ENCODE measurements at places on chromosomes 11 and 22.

DNA sequence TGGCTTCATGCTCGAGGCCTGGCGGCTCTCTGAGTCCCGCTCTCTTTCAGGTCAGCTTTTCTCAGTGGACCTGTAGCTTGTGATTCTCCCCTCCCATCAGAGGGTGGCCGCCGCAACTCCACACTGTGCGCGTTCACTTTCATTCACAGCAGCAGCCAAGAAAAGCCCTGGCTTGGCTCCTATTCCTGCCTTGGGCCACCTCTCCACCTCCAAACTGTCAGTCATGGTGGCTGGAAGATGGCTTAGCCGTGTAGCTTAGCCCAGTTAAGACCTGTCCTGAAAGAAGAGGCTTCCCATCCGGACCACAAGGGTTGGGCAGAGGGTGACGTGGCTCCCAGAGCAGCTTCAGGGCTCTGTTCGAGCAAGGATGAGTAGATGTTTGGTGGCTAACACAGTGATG lies 125.5 kb downstream of the TBC1D22A start:
- DNase-seq = no peak

DNA sequence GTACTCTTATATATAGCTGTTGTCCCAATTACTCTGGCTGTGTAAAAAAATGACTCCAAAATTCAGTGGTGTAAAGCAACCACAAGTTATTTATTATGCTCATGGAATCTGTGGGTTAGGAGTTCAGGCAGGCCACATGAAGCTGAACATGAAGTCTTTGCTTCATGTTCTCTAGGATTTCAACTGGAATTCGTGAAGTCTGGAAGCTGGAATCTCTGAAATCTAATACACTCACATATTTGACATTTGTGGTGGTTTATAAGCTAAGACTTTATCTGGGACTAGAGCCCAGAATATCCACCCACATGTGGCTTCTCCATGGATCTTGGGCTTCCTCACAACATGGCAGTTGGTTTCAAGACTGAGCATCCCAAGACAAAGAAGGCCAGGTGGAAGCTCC lies 430.6 kb downstream of the MIAT start:
- DNase-seq = no peak

GRCh38 chr22:49197986-49198704 lies 629.5 kb downstream of the BRD1 start:
- DNase-seq = no peak

DNA sequence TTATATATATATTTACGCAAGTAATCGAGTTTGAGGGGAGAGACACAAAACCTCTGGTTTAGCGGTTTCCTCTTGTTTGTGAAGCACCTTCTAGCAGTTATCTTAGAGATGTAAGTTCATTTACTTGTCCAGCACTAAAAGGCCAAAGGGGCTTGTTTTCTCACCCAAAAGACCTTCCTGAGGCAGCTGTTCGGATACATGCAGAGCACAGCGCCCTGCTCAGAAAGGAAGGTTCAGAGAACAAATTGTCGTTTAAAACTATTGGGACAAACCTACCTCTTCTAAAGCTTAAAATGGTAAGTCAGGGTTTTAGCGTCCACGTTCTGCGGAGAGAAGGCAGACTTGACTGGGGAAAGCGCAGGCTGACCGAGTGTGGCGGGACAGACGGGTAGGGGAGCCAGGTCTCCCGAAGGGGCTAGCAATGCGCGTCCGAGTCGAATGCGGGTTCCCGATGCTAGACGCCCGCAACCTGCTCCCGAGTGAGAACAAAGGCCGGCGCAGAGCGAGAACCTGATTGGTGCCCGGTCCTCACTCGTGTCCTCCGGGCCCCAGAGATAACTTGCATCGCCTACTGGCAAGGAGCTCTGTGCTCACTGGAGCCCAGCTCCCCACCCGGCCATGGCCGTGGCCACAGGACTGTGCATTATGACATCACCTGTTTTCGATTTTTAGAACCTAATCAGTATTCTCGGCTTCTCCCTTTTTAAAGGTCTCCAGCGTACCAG lies 1.0 kb upstream of the SESN3 start:
- DNase-seq = peak; percentile 78

DNA sequence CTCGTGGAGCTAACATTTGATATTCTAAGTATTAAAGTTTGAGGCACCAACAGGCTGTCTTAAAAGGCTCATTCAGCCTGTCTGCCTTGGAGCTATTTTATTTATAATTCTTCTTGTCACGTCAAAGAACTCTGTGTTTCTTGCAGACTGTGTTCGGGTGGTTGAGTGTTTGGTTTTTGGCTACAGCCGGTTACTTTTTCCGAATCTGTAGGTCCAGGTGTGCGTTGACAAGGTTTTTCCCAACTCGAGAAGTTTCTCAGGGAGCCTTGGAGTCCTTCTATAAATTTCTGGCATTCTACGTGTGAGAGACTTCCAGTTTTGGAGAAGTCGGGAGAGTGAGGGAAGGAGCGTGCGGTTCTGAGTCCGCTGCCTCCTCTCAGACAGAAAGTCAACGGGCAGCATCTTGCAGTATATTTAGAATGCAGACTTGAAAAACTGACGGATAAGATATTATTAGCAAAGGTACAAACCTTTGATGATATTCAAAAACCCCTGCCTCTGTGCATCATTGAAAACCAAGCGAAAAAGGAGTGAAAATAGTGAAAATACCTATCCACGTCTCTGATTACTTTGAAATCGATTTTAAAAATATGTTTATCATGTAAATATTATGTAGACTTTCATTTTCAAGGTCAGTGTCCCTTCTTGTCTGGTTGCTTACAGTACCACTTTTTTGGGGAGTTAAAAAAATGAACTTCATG lies 85.2 kb upstream of the PPARA start:
- no peak for DNase-seq

DNA sequence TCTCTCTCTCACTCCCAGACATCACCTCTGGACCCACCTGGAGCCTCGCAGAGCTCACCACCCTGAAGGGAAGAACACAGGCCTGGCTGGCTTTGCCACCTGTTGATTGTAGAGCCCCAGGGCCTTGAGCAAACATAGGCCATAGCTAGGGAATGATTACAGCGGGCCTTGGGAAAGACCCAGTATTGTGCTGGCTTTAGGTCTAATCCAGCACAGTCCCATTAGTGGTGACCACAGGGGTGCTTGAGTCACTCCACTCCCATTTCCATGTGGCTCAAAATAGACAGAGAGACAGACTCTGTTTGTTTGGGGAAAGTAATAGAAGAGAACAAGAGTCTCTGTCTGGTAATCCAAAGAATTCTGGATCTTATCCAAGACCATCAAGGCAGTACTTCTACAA lies 42.7 kb upstream of the FAM181B start:
- no peak for DNase-seq

GRCh38 chr11:33063326-33063881 lies 24.0 kb downstream of the TCP11L1 start:
- DNase-seq = peak; percentile 18

DNA sequence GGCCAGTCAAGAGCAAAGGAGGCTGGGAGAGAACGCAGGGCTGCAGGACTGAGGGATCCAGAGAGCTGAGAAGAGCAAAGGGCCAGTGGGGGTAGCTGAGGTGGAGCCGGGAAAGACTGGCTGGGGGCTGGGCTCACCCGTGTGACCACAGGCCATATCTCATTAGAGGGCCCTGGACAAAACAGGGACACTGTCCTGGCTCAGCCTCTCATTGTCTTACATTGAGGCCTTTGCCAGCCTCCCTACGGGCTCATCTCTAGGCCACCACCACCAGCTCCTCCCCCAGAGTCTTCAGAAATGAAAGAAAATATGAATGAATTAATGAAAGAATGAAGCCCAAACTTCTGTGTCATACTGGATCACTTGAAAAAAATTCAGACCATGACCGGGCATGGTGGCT lies 9.2 kb downstream of the RAB36 start:
- no peak for DNase-seq

DNA sequence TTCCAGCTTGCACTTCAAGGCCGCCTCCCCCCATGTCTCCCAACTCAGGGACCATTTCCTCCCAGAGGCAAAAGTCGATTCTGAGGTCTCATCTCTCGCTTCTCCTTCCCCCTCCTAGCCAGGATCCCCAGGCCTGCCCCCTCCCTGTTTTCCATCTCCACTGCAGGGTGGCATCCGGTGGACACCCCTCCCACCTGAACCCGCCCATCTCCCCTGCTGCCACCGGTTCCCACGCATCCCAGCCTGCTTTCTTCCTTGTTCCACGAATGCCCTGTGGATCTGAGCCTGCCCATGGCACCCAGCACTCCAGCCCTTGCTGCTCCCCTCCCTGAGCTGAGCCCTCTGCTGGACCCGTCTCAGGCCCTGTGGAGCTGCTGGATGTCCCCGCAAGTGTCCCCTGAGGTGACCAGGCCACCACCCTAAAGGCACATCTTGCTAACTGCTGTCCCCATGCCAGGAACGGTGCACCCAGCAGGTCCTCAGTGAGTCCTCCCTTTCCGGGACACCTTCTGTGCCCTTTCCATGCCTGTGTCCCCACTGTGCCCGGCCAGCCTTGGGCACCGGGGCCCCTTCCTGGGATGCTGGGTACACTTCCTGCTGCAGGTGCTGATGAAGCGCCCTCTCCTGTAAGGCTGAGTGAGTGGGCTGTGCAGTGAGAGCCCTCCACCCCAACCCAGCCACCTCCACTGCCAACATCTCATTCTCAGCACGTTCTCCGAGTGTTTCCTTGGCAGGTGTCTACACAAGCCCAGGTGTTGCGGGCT lies 936 bp downstream of the IL17REL start:
- DNase-seq = peak; percentile 8

DNA sequence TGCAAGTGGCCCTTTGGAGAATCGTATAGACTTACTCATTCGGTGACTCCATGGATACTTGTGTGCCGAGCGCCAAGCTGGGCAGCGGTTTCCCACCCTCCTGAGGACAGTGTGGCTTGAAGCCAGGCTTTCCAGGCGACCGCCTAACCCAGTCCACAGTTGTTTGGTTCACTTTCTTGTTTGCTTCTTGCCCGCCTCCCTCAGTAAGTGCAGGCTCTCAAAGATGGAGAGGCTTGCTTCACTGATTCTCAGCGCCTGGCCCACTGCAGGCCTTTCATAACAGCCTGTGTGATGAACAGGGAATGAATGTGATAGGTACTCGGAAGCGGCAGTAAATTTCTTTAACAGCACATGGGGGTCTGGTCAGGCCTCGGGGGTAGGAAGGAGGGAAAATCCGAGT lies 11.2 kb upstream of the MDK start:
- DNase-seq = no peak

GRCh38 chr11:102653744-102654291 lies 28.7 kb upstream of the MMP20 start:
- DNase-seq = no peak

DNA sequence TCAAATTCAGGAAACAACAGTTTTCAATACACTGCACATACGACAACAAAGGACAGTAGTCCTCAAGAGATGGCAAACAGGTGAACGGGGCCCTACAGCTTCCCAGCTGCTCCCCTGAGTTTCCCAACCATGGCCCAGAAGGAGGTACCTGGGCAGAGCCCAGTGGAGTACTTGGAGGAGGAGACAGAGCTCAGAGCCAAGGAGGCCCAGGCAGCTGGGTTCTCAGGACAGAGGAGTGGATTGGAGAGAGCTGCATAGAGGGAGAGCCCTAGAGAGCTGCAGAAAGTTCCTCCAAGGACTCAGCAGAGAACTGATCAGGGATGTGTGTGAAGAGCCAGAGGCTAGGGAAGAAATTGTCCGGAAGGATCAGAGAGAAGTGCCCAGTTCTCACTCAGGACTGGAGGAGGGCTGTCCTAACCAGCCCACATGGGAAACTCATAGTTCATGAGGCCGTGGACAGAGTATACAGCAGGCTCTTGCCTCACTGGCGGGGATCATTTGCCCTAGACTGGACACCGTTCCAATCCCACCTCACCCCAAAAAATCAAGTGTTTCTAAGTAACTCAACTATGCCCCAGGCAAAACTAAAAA lies 7.6 kb upstream of the ASCL2 start:
- DNase-seq = no peak

GRCh38 chr11:64568041-64568571 lies 22.9 kb upstream of the SLC22A12 start:
- no peak for DNase-seq

- DNase-seq = no peak
These were observed 40.8 kb upstream of the FTH1 start for GRCh38 chr11:62008193-62008592.

DNA sequence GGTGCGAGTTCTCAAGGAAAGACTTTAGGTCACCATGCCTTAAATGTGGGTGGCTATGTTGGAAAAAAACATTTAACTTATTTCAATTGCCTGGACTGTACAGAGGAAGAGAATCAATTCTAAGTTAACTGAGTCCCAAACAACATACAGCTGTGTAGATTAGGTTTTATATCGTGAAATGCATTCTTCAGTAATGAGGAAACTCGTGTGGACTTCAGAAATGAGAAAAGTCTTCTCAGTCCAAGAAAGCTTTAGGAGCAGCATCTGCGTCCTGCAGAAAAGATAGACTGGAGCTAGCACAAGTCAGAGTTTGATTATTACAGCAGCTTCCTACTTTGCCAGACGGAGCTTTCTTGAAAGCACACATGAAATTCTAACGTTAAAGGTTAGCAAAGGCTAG lies 673.0 kb downstream of the OPCML start:
- no peak for DNase-seq

- no peak for DNase-seq
These were observed 44.0 kb downstream of the LIF start for GRCh38 chr22:30202531-30203006.

DNA sequence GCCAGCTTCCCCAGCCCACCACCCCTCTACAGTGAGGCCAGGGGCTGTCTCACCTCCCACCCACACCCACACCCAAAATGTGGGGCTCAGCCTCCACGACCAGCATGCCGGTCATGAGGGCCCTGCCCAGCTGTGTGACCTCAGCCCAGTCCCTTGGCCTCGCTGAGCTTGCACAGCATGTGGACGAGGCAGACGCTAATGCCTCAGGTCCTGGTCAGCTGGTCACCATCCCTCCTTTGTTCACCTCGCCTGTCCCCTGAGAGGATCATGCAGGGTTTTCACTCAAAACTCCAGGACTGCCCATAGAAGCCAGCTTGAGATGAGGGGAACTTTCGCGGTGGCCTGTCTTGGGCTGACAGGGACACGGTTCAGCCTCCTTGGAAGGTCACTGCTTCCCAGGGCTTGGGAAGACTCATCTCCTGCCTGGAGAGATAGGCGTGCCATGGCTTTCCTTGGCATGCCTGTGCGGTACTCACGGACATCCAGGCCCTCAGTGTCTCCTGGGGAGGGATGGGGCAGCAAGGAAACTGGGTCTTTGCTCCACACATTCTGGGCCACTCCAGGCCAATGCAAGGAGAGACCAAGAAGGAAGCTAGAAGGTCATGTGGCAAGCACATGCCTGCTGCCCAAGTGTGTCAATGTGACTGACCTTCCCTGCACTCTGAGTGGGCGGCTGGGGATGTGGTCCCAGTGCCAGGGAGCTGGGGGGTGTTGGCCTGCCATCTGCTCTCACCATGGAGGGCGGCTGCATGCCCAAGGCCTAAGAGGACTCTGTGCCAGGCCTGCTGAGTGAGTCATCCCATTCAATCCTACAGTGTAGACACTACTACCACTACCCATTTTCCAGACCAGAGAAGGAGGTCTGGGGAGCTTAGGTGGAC lies 3.2 kb upstream of the RTN4R start:
- no peak for DNase-seq

- peak; percentile 92 for DNase-seq
These were observed 828 bp upstream of the RAB1B start for GRCh38 chr11:66267379-66268243.

GRCh38 chr11:73317373-73317772 lies 9.3 kb downstream of the ARHGEF17 start:
- DNase-seq = no peak

Data from stimulated activated naive CD8-positive, alpha-beta T cell treated with anti-CD3 and anti-CD28 coated beads, Interleukin-15, amount 100 ng/mL, for 72 hours (primary cell).